ENCODE measurements at places on chromosomes 3 and 15. TPM values are rescaled to one million over a fixed set of nuclear protein-coding genes. Genes with fewer than 3 reads are reported as not detected.

The PLSCR2 gene
- not detected for total RNA-seq

The TRIM69 gene
- total RNA-seq = 26.8 TPM

The FAIM gene
- 3.2 TPM for total RNA-seq

The ALDH1A2 gene
- total RNA-seq = 2.9 TPM

The ZDHHC19 gene
- not detected for total RNA-seq

The HTR3E gene
- total RNA-seq = 7.1 TPM

The CTXND1 gene
- not detected for total RNA-seq

The FBN1 gene
- total RNA-seq = 81.2 TPM

The TM4SF18 gene
- not detected for total RNA-seq

The SPINK8 gene
- total RNA-seq = not detected

The SPTBN5 gene
- total RNA-seq = 0.45 TPM

The SLC6A11 gene
- not detected for total RNA-seq

The ZNF660 gene
- 1.8 TPM for total RNA-seq

The SLC6A1 gene
- total RNA-seq = 0.26 TPM

The PLA2G4D gene
- total RNA-seq = not detected

The CATSPER2 gene
- total RNA-seq = 0.62 TPM

The CAPN3 gene
- total RNA-seq = 12.3 TPM

The CADPS gene
- not detected for total RNA-seq

The TMF1 gene
- 37.6 TPM for total RNA-seq

Data from myocyte (in vitro differentiated cells).